GM23248 (cell line): ENCODE measurements at places on chromosomes 7 and 10. TPM values are rescaled to one million over a fixed set of nuclear protein-coding genes. Genes with fewer than 3 reads are reported as not detected.

DNA sequence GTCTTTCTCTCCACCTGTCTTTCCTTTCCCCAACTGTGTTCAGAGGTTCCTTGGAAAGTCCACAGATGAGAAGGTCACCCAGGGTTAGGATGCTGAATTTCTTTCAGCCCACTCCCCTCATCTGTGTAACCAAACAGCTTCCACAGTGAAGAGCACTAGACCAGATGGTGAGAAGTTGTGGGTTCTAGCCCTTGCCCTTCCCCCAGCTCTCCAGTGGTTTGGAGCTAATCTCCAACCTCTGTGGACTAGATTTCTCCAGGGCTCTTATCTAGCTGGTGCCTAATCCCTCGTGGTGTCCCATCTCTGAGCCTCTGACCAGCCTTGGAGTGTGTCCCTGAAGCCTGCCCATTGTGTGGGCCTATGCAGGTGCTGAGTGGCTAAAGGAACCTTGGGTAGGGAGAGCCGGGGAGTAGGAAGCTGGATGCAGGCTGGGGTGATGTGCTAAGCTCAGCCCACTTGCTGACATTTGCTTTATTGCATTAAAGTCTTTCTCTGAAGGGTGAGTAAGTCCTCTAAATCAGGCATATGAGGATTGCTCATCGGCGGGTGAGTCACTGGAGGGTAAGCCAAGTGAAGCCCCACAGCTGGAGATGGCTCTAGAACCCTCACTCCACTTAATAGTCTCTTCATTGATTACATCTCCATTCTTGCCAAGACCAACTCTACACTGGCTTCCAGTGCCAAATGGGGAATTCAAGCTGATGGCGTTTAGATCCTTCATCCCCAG lies 14.9 kb downstream of the DUSP5 start:
- peak; percentile 91 for DNase-seq

The PRLHR gene
- total RNA-seq, result not detected in 2 replicates

DNA sequence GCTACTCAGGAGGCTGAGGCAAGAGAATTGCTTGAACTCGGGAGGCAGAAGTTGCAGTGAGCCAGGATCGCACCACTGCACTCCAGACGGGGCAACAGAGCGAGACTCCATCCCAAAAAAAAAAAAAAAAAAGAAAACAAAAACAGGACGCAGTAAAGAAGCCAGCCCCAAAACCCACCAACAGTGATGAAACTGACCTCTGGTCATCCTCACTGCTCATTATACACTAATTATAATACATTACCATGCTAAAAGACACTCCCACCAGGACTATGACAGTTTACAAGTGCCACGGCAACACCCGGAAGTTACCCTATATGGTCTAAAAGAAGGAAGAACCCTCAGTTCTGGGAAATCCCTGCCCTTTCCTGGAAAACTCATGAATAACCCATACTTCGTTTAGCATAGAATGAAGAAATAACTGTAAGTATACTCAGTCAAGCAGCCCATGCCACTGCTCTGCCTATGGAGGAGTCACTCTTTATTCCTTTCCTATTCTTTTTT lies 40.0 kb upstream of the EIF4H start:
- DNase-seq, result peak; percentile 52

GRCh38 chr7:105015390-105015965 lies 1.5 kb downstream of the KMT2E start:
- DNase-seq, result peak; percentile 63

The SAP25 gene
- not detected in 2 replicates for total RNA-seq
